CD4-positive, CD25-positive, alpha-beta regulatory T cell (primary cell): ENCODE measurements at places on chromosomes 12 and 14.

DNA sequence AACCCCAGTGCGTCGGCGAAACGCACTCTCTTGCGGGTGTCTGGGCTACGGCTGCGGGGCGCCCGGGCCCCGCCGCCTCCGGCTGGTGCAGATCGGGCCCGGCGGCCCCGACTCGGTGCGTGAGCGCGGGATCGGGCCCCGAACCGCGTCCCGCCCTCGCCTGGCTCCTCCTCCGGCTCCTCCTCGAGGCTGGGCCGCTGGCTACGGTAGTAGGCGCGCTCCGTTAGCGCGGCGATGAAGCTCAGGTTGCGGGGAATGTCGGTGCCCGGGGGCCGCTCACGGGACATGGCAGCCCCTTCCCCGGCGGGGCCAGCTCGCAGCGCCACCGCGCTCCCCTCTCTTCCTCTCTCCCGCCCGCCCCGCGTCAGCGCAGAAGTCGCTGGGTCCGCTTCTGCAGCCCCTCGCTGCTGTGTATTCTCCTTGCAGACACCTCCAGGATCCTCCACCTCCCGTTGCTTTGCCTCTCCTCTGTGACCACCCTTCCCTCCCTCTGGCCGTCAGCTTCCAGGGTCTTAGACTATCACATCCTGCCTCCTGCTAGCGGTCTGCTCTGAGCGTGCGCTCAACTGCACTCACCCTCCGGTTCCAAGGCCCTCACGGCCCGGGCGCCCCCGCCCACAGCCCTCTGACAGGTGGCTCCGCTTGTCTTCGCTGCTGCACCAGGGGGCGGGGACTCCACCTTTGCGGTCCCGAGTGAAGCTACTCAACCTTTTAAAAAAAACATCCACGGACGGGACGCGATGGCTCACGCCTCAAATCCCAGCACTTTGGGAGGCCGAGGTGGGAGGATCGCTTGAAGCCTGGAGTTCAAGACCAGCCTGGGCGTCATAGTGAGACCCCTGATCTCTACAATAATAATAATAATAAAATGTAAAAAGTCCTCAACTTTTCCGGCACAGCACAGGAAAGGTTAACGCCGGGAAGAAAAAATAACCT is at the start of gene PPP1R3E:
TSS of gene PPP1R3E (minus strand) at position 570 of the 936 bp plus-strand sequence. CDS start at position 287, 283 bp downstream.
- peak; percentile 85 for DNase-seq

- no peak for DNase-seq
These were observed 352.6 kb downstream of the BMP4 start for GRCh38 chr14:53603994-53604393.

GRCh38 chr14:24913746-24914145 is 136.2 kb downstream of the STXBP6 start:
- DNase-seq: no peak

GRCh38 chr12:3667485-3667884 is 85.4 kb downstream of the CRACR2A start:
- no peak for DNase-seq

- no peak for DNase-seq
These were observed 65.4 kb upstream of the RFLNA start for GRCh38 chr12:124229520-124229919.

- no peak for DNase-seq
These were observed 154.0 kb downstream of the KCNA5 start for GRCh38 chr12:5197656-5198055.

DNA sequence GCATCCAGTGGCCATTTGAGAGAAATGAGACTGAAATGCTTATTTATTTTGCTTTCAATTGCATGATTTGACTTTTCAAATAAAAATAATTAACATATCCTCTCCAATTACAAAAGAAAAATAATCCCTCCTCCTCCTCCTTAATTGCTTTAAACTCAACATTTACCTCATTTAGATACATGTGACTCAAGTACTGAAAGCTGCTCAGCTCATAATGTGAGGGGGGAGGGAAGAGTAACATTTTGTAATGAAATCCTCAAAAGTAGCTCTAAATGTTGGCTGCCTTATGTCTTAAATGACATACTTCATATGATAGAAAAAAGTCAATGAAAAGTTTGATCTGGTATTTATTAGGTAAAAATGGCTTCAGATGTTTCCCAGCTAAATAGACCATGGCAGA is 29.0 kb downstream of the DACT1 start:
- no peak for DNase-seq

- DNase-seq: no peak
These were observed 26.1 kb upstream of the STAC3 start for GRCh38 chr12:57276935-57277563.

- DNase-seq: no peak
These were observed 700.0 kb downstream of the TMTC2 start for GRCh38 chr12:83386527-83387264.

DNA sequence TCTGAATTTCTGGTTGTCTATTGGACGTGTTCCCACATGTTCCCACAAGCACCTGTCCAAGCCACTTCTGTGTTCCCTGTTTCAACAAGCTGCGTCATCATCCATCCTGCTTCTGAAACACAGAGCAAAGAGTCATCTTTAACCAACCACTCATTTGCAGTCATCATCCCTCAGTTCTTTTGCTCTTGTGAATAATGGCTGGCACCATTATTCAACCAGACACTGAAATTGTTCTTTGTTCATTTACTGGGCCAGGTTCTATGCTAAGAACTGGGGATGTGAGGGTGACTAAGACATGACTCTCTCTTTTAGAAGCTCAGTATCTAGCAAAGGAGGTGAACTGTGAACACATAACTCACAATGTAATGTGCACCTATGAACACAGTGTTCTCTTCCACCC is 40.7 kb upstream of the ANO4 start:
- no peak for DNase-seq
